ENCODE measurements at places on chromosomes 2 and 18.

- no peak for DNase-seq
These were observed 984.5 kb upstream of the CDH2 start for GRCh38 chr18:29161429-29161828.

GRCh38 chr2:71730785-71731383, 277.5 kb downstream of the DYSF start:
- DNase-seq = no peak

DNA sequence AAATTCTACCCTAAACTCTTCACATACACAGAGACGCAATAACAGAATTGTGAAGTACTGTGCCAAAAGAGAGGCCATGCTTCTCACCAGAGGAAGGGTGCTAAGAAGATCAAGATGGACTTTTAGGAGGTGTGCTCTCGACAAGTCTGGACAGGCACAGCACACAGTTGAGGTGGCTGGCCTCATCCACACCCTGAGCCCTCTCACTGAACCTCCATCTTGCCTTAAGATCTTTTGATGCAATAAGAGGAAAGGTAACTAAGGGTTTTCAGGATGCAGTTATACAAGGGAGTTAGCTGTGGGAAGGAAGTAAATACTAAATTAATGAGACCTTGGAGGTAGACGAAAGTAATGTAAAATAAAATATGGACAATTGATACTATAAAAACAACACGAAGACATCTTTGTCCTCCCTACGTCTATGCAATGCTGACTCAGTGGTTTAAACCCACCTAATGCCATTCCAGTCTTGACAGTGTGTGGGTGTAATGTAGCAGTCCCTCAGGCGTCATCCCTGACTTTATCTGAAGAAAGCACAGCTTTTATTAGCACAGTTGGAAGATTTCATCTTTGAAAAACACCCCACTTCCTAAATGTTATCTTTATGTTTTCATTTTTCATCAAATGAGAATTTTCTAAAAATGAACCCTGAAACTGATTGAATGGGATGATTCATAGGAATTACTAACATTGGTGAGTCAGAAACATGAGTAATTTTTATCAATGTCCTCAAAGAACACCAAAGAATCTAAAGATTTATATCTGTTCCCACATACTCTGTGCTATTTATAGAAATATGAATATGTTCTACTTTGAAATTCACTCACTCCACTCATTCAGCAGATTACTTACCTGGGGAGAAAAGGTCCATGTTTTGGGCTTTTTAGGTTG, 34.0 kb upstream of the MALL start:
- no peak for DNase-seq

DNA sequence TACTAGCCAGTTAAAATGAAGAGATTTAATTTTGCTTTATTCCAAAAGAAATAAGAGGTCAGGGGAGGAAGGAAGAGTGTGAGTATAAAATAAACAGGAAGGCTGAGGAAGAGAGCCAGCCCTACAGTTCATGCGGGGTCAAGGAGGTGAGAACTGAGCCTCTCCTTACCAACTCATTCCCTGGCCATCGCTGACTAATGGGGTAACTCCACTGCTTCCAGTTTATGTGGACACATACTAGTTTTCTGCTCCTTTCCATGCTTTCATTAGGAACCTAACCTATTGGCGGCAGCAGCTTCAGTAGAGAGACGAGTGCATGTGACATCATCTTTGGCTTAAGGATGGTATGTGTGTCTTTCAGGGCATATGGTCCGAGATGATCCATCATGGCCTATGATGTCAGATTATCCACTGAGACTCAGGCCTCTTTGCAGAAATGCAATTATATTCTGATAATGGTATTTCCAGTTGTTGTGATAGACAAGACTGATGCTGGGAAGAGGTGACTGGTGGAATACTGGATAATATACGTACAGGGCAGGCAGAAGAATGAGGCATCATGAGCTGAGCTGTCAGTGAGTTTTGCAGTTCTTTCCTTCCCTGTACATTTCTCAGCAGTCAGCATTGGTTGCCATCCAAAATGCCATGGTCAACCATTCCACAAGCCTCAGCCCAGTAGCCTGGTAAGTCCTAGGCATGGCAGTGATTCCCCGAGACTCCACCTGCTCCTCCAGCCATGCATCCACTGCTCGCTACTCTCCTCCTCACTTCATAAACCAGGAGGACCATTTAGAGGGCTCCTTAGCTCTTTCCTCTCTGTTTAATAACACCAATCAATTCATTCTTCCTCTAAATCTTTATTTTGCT, 184.6 kb upstream of the OSR1 start:
- DNase-seq = no peak

DNA sequence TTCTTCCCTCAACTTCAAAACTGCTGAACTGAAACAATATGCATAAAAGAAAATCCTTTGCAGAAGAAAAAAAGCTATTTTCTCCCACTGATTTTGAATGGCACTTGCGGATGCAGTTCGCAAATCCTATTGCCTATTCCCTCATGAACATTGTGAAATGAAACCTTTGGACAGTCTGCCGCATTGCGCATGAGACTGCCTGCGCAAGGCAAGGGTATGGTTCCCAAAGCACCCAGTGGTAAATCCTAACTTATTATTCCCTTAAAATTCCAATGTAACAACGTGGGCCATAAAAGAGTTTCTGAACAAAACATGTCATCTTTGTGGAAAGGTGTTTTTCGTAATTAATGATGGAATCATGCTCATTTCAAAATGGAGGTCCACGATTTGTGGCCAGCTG, 8.4 kb downstream of the HOXD8 start:
- no peak for DNase-seq

- DNase-seq = no peak
These were observed 392.4 kb downstream of the TXNL1 start for GRCh38 chr18:56245866-56246580.

GRCh38 chr2:236621786-236622185, 52.2 kb downstream of the ACKR3 start:
- no peak for DNase-seq

DNA sequence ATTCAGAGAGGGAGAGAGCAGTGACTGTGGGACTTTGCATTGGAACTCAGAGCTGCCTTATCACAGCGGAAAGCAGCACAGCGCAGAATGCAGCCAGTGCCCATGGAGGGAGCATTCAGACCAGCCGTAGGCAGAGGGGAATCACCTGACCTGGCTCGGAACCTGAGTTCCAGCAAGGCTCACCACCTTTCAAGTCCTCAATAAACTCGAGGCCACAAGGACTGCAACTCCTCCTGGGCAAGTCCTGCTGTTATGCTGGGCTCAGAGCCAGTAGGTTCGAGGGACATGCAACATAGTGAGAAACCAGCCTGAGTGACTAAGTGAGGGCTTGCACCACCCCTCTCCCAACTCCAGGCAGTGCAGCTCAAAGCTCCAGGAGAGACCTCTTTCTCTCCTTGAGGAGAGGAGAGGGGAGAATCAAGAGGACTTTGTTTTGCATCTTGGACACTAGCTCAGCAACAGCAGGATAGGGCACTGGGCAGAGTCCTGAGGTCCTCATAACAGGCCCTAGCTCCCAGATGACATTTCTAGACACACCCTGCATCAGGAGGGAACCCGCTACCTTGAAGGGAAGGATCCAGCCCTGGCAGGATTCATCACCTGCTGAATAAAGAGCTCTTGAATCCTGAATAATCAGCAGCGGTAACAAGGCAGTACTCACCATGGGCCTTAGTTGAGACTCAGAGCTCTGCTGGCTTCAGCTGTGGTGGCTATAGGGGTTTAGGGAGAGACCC, 136.8 kb upstream of the OTOS start:
- no peak for DNase-seq

DNA sequence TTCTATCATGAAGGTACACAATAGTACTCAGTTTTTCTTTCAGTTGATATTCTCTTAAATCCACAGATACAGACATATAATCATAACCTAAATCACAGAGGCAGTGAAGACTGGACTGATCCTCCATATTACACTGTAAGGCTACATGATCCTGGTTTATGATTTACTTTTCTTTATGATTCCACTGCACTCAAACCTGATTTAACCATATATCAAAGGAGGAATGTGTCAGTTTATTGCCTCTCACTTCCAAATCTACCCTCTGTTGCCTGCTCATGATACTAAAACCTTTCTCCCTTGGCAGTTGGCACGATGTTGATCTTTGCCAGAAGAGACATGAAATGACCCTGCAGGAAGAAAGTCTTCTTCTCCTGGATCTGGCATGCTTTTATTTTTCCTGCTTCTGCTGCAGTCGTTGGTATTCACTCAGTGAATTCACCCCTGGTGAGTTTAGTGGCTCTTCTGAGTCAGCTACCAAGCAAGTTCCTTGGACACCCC, 426.4 kb downstream of the MBD2 start:
- DNase-seq = no peak

DNA sequence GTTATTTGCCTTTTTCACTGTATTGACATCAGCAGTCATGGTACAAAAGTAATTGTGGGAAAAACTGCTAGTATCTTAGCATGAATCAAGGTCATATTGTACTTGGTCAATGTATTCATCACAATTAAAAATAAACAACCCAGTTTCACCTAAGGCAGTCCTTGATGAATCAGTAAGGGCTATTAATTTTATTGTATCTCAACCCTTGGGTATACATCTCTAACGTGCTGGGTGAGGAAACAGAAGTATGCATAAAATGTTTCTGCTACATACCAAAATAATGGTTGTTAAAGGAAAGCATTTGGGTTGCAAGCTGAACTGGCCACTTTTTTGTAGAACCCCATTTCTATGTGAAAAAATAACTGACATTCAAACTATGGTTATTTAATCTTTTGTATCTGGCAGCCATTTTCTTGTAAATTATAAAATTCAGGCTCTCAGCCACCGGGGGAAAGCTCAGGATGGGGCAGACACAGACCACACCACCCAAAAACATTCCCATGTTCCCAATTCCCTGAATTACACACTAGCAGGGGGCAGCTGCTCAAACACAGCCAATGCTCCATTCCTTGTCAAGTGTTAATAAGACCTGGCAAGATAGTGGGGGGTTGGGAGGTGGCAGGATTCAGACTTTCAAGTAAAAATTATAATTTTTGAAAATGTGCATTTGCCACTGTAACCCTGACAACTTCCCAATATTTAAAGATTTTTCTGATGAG, 49.3 kb downstream of the OLA1 start:
- no peak for DNase-seq

DNA sequence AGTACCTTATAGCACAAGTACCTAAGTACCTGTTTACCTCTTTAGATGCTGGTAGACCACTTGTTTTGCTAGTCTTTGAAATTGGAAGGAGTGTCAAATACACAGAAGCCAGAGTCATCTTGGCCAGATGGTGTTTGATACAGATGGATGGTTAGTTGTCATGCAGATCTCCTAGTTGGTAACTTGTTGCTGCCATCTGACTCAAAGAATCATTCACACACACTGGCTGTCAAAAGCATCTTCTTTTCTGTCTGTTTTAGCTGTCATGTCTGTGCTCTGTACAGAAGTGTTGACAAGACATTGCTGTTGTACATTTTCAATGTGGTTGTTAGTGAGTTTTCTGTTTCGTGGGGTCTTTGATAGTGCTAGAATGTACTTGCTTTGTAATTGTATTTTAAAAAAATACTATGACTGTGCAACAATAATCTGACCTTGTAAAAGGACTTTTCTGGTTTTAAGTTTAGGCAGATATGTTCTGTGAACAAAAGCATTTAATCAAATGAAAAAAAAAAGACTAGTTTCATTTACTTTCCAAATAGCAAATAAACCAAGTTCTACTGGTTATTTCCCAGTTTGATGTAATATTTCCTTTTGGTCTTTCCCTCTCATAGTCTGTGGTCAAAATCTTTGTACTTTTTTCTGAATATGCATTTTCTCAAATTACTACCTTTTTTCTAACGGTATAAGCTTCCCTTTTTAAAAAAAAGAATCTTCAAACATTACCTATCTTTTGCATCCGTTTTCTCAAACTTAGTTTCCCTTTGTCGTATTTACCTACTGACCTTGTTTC, 39.9 kb downstream of the TANK start:
- no peak for DNase-seq

DNA sequence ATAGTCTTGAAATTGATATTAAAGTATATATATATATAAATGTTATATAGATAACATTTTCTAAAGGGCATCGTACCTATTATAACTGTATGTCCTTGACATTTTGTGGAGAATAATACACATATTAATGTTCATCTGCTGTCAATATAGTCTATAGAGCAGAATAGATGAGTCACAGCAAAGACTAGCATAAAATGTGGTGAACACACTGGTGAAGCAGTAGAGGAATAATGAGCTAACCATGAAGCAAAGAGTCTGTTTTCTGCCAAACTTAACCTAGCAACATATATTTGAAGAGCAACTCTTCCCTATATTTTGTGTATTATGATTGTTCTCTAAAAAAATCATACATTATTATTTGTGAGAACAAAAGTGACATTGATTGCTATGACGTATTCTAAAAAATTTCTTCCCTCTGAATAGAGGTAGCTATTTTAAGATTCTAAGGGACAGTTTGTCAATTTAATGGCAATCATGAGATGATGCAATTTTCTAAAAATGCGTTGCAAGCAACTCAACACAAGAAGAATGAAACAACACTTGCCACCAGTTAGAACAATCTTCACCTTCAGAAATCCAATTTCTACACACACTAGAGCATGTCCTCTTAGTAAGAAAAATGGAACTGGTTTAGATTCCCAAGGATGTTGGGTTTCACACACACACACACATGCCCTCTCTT, 22.0 kb downstream of the DOCK10 start:
- no peak for DNase-seq

DNA sequence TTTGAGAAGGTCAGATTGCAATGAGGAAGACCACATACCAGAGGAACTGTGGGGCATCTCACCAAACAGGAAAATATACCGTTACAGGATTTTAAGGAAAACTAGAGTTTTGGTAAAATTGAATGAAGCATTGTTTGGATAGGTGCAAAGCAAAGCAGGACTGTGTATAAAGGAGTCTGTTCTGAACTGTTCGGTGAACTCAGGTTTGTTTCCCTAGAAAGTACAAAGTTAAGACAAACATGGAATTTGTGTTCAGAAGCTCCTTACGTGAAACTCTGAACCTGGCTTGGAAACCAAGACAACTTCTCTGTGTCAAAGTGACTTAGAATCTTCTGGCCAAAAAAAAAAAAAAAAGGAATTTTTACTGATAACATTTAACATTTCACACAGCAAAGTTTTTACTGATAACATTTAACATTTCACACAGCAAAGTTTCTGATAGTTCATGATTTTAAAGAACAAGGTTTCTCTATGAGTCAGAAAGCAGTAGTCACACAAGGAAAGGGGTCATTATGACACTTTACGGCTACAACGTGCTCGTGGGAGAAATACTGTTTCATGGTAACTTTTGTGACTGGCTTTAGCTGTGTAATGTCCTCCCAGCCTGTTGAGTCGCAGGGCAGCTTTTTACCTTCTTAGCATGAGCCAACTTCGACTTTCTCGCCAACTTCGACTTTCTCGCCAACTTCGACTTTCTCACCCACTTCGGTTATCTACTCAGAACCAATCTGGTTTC, 21.2 kb upstream of the TET3 start:
- no peak for DNase-seq
